ENCODE measurements at places on chromosomes 12 and 14. TPM values are rescaled to one million over a fixed set of nuclear protein-coding genes. Genes with fewer than 3 reads are reported as not detected.

Gene KRT85
- not detected for total RNA-seq

GRCh38 chr12:110906083-110906482 is 14.3 kb downstream of the MYL2 start:
- DNase-seq: no peak

DNA sequence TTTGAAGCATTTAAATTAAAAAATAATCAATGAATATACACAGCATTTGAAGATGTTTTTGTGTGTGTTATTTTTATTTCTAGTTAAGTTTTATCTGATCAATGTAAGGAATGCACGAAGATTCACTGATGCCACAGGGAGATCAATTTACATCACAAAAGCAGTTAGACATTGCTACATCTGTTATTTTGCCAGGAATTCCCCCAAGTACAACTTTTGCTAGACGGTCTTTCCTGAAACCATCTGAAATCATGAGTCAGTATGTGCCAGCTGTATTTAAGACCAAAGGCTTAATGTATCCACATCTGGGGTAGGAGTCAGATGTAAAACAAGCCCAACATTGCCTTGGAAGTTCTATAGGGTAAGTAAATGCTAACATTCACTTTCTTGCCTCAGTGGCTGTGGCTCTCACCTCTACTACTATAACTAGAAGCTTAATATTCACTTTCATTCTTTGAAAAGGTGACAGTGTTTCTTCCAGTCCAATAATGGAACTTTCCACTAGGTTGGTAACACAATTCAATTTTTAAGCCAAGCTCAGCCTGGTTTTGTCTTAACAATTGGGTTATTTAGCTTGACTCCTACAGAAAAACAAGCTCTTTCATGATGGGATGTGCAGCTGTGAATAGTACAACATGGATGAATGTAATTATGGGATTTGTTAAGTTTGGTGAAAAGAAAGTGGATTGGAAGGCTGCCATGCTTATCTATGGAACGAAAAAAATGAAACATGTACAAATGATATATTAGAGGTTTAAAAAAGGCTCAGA is 385.4 kb upstream of the TMEM132C start:
- no peak for DNase-seq

Gene INF2
- 107 TPM for total RNA-seq

DNA sequence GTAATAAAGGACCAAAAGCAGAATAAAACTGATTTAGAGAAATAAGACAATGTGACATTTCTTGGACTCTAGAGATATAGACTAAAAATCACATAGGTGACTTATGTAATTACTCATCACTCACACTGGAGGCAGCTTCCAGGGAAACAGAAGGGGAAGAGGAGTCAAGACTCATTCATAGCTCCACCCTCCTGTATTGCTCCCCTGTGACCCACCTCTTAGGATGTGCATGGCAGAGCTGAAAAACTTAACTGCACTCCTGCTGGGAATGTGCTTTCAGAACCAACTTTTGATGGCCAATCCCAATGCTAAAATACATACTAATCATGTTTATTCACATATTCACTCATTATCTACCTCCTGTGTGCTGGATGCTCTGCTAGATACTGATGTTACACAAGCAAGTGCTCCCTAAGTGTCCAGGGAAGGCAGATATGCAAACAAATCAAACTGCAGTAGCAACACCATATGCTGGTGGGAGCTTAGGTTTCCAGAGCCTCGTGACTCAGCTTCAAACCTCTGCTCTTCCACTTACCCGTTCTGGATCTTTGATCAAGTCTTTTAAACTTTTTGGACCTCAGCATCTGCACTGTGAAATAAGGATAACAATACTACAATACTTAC is 316.1 kb downstream of the GALC start:
- no peak for DNase-seq

DNA sequence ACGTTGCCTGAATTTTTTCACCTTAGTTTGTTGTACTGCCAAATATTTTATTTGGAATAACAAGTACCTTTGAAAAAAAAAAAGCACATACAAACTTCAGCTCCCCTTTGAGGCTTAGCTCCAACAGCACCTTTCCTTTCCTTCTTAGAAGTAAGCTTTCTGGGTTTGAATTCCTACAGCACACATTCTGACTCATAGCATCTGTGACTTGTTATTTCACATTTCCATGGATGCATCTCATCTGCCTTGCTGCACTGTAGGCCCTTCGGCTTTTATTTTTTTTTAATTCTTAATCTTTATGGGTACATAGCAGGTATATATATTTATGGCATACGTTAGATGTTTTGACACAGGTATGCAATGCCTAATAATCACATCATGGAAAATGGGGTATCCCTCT is 7.2 kb downstream of the LGALS3 start:
- DNase-seq: no peak

DNA sequence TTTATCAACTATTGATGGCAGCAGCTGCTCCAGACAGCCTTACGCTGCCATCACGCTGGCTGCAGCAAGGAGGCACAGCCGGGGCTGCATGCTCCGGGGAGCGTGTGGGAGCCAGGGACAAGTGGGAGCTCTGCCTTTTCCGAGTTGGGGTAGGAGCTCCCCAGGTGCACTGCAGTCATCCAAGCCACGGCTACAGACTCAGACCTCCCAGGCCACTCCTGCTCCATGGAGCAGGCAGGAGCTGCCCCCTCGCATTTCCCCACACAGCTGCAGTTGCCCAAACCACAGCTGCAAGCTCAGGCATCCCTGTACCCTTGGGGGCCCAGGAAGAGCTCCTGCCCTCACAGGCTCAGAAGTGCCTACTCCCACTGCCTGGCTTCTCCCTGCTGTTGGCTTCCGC is 184.7 kb downstream of the CPNE8 start:
- DNase-seq: no peak

DNA sequence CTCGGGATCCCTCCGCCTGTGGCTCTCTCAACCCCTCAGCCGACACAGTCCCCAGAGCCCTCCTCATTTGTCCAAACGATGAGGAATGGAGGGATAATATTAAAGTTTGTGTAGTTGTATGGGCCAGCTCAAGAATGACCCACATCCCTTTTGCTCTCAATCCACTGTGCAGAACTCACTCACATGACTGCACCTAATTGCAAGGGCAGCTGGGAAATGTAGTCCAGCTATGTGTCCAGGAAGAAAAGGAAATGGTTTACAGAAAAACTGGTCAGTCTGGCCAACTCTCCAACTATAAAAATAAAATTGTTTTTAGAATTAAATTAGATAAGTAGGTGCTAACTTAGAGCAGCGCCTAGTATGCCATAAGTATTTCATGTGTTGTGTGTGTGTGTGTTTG is 66.6 kb downstream of the GALNT8 start:
- no peak for DNase-seq

DNA sequence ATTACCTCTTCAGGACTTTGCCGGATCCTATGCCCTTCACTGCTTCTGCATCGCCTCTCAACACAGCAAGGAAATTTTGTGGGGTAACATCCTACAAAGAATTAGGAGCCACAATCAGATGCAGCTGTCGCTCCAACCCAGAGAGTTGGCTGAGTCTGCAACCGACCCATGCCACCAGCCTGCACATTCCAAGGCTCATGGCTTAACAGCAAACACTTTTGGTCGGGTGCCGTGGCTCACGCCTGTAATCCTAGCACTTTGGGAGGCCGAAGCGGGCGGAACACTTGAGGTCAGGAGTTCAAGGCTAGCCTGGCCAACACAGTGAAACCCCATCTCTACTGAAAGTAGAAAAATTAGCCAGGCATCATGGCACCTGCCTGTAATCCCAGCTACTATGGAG is 32.3 kb downstream of the LGMN start:
- no peak for DNase-seq

- DNase-seq: no peak
These were observed 29.6 kb downstream of the PMCH start for GRCh38 chr12:102167821-102168604.

GRCh38 chr14:59510966-59511365 is 26.6 kb downstream of the JKAMP start:
- DNase-seq: no peak

- DNase-seq: no peak
These were observed 7.1 kb upstream of the CPNE6 start for GRCh38 chr14:24064091-24064795.

DNA sequence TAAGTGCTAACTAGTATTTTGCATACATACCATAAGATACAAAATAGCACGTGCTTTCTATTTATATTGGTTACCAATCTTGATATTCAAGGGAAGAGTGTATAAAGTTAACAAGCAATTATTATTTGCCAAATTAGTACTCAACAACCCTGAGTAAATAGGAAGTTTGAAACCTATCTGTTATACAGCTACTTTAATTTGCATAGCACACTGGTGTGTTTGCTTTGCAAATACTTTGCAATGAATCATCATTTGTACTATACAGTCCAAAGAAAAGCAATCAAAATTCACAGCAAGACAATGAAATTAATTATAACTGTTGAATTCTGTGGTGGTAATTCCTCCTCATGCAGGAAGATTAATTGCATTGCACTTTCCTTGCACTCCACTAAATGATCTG is 469.1 kb downstream of the PRKD1 start:
- no peak for DNase-seq

- no peak for DNase-seq
These were observed 67.7 kb downstream of the STAB2 start for GRCh38 chr12:103654816-103655215.

Gene MYF5
- not detected for total RNA-seq

Gene RHOJ
- not detected for total RNA-seq

GRCh38 chr12:132144810-132145168 is 532 bp downstream of the NOC4L start:
- DNase-seq: no peak

DNA sequence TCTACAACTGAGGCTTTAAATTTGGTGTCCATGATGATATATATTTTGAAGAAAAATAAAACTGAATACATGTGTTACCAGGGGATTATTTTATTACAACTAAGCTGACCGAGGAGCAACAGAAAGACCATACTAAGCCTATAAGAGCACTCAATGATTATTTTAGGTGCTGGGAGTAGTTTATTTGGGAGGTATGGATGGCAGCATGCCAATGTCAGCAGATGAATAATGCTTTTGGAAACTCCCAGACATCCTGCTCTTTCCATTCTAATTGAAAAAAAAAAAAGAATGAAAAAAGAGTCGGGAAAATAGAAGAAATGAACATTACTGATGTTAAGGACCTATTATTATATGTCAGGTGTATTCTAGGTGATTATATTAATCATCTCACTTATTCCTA is 441.2 kb downstream of the BTG1 start:
- DNase-seq: no peak

DNA sequence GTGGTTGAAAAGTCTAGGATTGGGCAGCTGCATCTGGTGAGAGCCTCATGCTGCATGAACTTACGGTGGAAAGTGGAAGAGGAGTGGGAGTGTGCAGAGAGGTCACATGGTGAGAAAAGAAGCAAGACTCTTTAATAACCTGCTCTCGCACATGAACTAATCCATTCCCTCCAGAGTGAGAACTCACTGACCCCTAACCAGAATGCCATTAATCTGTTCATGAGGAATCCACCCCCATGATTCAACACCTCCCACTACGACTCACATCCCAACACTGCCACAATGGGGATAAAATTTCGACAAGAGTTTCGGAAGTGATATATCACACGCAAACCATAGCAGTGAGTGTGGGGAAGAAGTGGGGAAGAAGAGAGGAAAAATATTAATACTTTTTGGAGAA is 377.4 kb downstream of the NAV3 start:
- no peak for DNase-seq

Gene LHX5
- 0.65 TPM for total RNA-seq

DNA sequence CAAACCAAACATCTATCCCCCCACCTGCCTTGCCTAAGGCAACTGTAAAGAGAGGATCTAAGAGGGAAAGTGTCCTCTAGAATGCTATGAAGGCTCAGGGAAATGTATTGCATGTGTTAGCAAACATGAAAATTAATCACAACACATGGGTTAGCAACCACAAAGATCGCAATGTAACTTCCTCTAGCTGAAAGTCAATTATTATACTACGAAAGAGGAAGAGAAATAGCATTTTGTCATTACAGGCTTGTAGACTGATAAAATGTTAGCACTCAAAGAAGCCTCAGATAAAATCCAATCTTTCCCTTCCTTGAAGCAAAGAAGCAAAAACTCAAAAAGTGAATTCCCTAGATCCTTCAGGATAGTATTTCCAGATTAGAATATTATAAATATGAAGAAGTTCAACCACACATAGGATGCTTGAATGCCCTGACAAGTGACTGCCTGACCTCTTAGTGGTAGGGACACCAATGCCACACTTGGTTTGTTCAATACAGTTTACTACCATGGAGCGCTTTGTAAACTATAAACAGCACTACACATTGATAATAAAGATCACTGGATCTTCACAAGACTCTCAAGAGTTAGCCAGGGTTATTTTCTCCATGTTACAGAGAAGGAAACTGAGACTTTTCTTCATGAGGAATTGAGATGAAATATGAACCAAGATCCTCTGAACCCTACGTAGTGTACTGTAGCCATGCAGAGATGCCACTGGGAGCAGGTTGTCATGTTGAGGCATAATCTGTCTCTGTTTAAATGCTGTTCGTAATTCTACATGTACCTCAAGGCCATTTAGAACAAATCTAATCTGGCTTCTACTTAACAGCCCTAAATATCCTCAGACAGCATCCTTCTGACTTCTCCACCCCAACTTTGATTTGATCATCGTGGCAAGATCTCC is 100.7 kb downstream of the ITPR2 start:
- DNase-seq: no peak

Gene PLEKHD1
- 0.65 TPM for total RNA-seq

DNA sequence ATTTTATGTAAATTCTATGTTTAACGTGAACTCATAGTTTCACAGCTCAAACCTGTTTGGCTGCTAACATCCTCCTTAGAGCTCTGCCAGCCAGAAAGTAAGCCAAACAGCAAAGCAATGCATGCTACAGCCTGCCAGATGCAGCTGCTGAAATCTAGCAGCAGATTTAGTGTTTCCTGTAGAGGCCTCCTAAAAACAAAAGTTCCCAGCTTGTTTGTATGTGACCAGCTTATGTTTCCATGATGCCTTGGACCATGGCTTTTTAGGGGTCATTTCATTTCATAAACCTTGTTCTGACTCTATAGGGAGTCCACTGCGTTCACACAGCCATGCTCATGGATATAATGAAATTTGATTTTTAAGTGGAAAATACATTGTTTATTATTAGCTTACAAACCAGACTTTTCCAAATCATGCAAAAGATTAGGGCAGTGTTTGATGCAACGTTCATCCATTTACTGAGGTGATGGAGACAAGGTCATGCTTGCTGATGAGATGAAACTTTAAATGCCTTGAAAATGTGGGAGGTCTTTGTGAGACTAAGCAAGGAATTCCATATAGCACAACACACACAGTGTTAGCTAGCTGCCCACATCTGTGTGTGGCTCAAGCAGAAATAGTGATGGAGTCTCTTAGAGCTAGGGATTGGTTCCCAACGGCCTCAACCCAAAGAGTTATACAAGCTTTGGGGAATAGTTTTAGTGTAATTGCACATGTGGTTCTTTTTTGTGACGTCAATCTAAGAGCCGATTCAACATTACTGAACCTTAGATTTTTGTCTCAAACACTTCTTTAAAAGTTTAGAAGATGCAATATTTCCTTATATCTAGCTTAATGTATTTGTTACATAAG is 157.5 kb upstream of the LRIG3 start:
- DNase-seq: no peak

DNA sequence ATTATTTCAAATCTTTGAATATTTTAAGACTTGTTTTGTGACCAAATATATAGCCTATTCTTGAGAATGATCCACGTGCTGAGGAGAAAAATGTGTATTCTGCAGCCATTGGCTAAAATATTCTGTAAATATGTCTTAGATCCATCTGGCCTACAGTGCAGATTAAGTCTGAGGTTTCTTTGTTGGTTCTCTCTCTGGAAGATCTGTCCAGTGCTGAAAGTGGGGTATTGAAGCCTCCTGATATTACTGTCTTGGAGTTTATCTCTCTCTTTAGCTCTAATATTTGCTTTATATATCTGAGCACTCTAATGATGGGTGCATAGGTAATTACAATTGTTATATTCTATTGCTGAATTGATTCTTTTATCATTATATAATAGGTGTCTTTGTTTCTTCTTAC is 617.4 kb upstream of the LRFN5 start:
- DNase-seq: no peak
